GM23248 (cell line): ENCODE measurements at places on chromosomes 2 and 18. TPM values are rescaled to one million over a fixed set of nuclear protein-coding genes. Genes with fewer than 3 reads are reported as not detected.
A peak's percentile ranks its signal among the peaks of the same experiment; 100 is the strongest.

DNA sequence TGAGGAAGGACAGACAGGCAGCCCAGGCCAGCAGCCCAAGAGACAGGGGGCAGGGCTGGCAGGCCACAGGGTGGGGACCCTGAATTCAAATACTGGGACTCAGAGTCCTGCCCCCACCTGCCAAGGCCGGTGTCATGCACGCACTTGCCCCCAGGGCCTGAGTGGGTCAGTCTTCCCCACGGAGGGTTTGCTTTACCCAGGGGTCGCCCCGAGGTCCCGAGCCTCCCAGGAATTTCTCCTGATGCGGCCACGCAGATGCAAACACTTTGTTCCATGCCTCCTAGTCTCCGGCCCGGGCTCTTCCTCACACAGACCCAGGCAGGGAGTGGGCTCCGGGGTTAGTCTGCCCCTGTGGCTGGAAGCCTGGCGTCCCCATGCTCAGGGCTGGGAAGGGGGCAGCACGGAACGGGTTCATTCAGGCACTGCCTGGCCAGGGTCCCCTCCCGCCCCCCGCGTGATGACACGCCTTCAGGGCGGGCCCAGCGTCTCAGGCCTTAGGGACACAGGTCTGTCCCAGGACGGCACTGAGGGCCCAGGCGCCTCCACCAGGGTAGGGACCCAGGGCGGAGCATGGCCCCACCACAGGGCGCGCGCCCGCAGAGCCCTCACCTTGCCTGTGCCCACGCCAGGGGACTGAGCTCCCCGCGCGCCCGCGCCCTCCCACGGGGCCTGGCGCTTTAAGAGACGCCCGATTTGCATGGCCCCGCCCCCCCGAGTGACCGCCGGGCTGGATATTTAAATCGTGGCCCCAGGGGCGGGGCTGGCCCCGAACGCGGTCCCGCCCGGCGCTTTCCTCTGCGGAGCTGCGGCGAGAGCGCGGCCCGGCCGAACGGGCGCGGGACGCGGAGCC lies at the start of gene SNED1:
Gene SNED1, plus strand, starts transcription at position 763 of the 850 bp plus-strand sequence. CDS start 220 bp downstream, outside the sequence.
- H3K27me3 ChIP-seq = no peaks in the 10 kb centered on the region
- H3K4me3 ChIP-seq = peak within 1 kb of the TSS; percentile 81
- peak; percentile 92 for DNase-seq
- H3K36me3 ChIP-seq = no peaks in the 10 kb centered on the region
- peaks cover 4% of the 10 kb centered on the region; the same call in 1 of the 2 replicates for H3K4me1 ChIP-seq

DNA sequence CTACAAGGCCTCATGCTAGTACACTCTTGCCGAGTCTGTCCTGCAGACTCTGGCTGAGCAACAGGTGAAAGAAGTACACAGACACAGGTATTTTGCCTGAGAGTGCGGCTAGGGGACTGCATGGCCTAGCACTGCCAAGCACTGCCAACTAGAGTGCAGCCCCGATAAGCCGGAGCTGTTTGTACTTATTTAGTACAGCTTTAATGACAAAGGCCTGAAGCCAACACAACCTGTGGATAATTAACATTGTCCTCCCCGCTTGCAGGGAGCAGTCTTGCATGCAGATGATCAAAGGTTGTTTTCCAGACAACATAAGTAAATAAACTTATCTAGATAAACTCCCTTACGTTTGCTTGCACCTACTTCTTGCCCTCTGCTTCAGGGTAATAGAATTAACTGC lies 63.7 kb upstream of the MMADHC start:
- H3K27me3 ChIP-seq = no peaks in the 10 kb centered on the region
- H3K4me1 ChIP-seq = peaks cover 37% of the 10 kb centered on the region
- DNase-seq = no peak
- H3K27ac ChIP-seq = no peak overlapping the region
- H3K4me3 ChIP-seq = no peak overlapping the region

DNA sequence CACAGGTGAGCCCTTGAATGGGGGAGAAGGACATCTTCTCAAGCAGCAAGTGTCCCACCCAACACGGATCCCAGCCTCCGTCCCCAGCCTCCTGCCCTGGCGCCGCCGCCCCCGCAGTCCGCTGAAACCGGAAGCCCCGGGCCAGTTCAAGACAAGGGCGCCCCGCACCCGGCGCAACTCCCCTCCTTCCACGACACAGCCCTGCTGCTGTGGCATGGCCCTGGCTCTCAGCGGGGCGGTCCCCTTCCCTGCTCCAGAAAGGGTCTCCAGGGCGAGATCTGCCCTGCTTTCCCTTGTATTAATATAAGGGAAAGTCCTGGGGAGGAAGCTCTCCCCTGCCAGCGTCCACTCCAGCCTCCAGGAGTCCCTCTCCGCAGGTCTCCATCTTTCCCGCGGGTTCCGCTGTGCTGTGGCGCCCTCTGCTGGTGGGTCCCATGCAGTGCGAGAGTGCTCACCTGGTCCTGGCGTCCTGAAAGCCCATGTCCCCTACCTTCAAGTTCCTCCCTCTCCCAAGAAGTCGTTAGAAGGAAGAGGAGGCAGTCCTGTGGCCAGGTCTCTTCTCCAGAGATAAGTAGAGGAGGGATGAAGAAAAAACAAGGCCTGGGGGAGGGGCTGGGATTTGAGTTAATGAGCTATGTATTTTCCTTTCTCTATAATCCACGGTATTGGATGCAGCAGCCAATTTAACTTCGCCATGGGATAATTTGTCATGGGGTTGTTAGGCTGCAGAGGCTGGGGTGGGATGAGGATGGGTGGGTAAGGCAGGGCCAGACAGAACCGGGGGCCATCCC lies 176.0 kb downstream of the SMAD2 start:
- no peaks in the 10 kb centered on the region for H3K4me1 ChIP-seq
- no peak overlapping the region for H3K27ac ChIP-seq
- DNase-seq = peak; percentile 38
- H3K36me3 ChIP-seq = no peaks in the 10 kb centered on the region

GRCh38 chr18:63312019-63312409 lies 7.6 kb downstream of the BCL2 start:
- no peaks in the 10 kb centered on the region for H3K36me3 ChIP-seq
- no peak for DNase-seq
- H3K27me3 ChIP-seq = no peaks in the 10 kb centered on the region
- no peak overlapping the region for H3K4me3 ChIP-seq
- no peak overlapping the region for H3K27ac ChIP-seq
- H3K4me1 ChIP-seq = no peaks in the 10 kb centered on the region

DNA sequence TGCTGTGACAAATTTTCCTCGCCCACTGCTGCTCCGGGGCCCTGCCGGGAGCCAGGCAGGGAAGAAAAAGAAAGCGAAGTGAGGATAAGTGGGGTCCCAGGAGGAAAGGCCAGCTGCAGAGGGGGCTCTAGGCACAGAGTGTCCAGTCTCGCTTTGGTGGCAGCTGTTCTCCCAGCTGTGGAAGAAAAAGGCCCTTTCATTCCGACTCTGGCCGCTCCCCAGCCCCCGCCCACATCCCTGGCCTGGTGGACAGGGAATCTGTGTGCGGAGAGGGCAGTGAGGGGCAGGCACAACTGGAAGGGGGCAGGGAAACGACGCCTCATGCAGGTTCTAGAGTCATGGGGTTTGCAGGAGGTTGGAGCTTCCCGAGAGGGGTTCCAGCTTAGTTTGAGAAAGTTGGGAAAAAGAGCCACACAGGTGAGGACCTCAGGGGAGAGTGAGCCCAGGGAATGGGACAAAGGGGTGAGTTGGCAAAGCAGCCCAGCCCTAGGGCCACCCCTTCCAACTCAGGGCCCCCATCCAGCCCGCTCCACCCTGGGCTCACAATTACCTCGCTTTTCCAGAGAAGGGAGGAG lies 1.8 kb downstream of the RTKN start:
- peak overlapping the region; percentile 79 for H3K4me3 ChIP-seq
- H3K36me3 ChIP-seq = no peaks in the 10 kb centered on the region
- H3K27ac ChIP-seq = peak overlapping the region; percentile 34

GRCh38 chr2:173979751-173980351 lies 14.7 kb upstream of the SP3 start:
- no peaks in the 10 kb centered on the region for H3K36me3 ChIP-seq
- H3K4me1 ChIP-seq = peaks cover 13% of the 10 kb centered on the region
- H3K27me3 ChIP-seq = no peaks in the 10 kb centered on the region
- no peak overlapping the region for H3K27ac ChIP-seq

The TPO gene
- total RNA-seq = not detected in 2 replicates

The TUBA3D gene
- total RNA-seq = not detected in 2 replicates

The BUB1 gene
- total RNA-seq = 16.3 and 21.3 TPM in 2 replicates
